ENCODE measurements at places on chromosomes 5 and 9.
A peak's percentile ranks its signal among the peaks of the same experiment; 100 is the strongest.

DNA sequence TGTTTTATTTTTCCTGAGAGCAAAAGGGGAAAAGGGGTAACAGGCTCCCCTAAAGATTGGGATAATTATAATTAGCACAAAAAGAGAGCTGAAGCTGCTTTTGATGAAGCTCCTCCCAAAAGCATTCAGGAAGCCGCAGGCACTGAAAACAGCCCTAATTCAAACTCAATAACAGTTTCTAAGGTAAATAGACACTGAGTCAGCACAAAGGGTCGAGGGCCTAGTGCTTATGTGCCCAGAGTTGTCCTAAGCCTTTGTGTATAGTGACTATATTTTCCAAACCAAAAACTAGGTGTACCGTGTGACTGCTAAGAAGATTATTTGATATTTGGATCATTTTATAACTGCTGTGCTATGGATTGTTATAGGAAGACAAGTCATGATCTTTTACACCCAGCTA, 67.7 kb downstream of the HMHB1 start:
- DNase-seq = no peak

GRCh38 chr9:121912812-121913627, 180.1 kb downstream of the TTLL11 start:
- no peak for DNase-seq

GRCh38 chr9:72622186-72622585, 100.8 kb downstream of the TMC1 start:
- DNase-seq = no peak

DNA sequence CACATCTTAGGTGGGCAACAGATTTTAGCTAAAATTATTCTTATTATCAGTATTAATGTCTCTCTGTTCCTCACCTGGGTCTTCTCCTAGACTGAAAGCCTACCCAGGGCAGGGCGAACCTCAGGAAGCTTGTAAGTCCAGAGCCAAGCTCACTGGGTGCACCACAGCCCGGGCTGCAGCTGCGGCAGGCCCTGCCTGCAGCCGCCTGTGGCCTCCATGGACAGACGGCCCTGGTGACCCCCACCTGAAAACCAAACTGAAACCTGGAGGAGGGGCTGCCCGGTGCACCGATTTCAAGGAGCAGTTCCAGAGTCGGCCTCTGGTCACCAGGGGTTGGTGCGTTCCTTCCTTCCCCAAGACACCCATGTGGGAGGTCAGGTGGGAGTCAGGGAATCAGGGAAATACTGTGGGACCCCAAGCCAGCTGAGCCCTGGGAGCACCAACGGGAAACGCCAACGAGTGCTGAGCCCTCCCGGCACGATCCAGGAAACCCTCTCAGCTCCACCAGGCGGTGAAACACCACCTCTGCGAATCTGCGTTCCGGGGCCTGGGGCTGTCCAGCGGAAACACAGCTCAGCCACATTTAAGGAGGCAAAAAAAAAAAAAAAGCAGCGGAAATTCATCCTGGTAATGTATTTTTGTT, 68.6 kb upstream of the PPP1R26 start:
- no peak for DNase-seq

GRCh38 chr5:68239487-68239886, 23.9 kb downstream of the PIK3R1 start:
- peak; percentile 36 for DNase-seq

DNA sequence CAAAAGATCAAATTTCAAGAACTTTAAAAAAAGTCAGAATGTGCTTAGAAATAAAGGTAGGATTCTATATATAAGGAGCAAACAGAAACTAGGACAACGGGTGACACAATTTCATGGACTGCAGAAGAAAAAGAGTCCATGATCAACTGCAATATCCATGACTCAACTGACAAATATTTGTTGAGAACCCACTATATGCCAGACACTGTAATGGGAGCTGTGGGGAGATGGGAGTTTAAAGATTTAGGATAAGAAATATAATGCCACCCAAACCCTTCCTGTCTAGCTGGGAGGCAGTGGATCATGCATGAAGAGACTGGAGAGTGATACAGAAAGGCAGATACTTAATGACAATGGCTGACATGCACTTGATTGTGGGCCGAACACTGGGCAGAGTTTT, 27.6 kb upstream of the CCDC112 start:
- no peak for DNase-seq

DNA sequence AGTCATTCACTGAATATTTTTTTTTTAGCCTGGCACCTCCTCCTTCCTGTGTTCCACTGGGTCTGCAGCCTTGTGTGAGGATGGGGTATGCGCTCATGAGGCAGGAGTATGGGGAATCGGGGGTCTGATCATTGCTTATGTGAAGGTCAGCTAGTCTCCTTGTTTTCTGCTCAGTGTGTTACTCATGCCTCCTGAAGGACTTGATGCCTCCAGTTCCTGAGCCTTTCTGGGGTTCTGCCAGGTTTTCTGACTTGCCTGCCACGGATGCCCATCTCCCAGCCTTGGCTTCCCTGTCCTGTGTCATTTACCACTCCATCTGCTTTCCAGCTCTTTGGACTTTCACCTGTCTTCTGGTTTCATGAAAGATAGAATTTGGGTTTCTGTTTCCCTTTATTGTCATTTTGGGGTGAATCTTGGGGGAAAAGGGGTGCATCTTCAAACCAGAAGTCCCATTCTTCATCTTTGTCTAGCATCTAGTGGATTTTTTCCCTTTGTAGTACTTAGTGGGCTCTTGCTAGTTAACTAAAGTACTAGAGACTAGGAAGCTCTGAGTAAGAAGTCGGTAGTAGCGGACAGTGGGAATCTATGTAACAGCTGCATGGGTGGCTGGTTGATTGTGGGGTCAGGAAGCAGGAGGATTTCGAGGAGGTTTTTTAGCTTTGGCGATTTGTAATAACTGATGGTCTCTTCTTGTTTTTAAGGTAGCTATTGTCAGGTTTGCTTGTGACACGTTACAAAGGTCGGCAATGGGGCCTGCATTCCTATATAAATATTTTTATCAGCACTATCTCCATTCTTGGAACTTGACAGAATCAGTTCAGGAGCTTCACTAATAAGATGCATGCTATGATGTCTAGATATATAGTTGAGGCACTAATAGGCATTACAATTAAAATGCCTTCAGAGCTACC, 8.2 kb downstream of the OTULIN start:
- DNase-seq = no peak

GRCh38 chr5:128669803-128670202, 131.8 kb upstream of the FBN2 start:
- no peak for DNase-seq

DNA sequence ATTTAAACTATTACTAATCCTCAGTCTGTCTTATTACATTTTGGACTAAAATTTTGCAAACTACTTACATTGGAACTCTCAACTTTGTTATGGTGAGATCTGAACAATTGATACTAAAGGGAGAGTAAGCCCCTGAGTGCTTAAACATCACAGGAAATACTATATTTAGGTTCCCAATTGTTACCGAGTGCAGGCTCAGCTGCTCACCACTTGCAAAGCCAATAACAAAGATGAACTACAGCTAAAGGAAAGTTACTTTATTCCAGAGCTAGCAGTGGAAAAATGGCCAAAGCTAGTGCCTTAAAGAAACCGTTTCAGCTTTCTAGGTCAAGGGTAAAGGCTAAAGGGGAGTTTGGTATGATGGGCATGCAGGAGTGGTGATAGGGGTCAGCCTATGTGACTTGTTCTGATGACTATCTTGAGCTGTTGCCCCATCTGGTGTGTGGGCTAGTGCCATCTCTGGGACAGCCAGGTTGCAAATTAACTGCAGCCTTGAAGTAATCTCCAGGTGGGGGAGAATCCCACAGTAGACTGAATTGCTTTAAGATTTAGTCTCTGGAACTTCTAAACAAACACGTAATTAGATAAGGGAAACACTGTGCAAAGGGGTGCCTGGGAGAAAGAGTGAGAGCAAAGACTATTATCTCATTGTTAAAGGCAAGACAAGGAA, 7.8 kb upstream of the NDUFB6 start:
- DNase-seq = no peak

DNA sequence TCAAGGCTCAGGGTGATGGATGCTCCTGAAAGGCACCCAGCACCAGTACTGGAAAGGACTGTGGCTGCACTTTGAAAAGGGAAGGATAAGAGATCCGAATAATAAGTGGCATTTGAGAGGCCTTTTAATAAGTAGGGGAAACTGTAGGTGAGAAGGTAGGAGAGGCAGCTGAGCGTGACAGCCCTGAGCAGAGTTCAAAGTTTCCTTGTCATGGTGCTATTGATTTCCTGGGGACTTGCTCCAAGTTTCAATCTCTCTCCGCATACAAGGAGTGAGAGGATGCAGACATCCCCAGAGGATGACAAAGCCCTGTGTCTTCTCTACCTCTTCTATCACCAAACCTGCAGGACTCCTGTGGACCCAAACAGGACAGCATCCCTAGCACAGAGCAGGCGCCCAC, 354.5 kb downstream of the SPOCK1 start:
- DNase-seq = no peak

- no peak for DNase-seq
Observed at GRCh38 chr9:135018306-135018915, 69.1 kb upstream of the OLFM1 start.

- DNase-seq = no peak
Observed at GRCh38 chr9:120872791-120873502, 4.0 kb downstream of the PHF19 start.

GRCh38 chr5:158234323-158235158, 375.6 kb upstream of the CLINT1 start:
- DNase-seq = peak; percentile 17

GRCh38 chr5:160023908-160024630, 15.1 kb downstream of the TTC1 start:
- no peak for DNase-seq

GRCh38 chr5:159094745-159095144, 5.0 kb downstream of the EBF1 start:
- peak; percentile 79 for DNase-seq

DNA sequence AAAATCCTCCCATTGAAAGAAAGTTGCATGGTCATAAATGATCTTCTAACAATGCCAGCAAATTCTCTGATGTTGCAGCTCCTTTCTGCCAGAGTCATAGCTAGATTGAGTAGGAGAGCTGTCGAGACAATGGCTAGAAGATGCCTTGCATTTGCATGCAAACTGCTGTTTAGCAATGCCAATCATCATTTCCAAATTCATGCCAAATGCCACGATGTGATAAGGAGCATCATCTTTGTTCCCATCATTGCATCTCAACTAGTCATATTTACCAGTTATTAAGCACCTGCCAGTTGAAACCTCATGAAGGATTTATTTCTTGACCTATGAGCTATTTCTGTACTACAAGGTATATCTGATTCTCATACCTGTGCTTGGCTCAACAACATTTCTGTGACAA, 246.4 kb upstream of the PIK3R1 start:
- no peak for DNase-seq

DNA sequence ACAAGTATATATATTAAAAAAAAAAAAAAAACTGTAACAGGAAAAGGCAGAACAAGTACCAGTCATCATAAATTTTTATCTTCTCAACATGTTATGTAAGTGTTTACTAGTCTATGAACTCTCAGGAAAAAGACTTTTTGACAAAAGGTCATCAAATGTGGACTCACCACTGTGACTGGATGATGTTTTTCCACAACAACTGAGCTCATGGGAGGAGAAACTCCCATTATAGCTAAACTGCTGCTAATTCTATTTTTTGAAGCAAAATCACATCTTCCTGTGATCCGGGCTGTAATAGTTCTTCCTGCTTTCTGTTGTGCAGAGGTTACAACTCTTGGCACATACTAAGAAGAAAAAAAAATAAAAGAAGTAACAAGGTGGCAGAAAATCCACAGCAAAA, 39.6 kb downstream of the POC5 start:
- DNase-seq = no peak

DNA sequence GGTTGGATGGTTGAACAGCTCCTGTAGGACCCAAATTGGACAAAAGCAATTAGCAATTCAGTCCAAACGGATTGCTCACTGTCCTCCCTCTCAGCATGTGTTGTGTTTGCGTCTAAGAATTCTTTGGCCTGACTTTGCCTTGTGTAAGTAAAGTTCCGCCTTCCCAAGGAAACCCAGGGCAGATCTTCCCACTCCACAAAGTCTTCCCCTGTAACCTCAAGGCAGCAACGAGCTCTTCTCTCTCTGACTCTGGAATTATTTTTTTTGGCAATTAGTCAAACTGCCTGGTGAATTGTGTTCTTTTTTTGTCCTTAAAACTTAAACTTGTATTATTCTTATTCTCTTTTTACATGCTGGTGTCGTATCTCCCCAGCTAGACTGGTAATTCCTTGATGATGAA, 20.7 kb upstream of the BASP1 start:
- no peak for DNase-seq

DNA sequence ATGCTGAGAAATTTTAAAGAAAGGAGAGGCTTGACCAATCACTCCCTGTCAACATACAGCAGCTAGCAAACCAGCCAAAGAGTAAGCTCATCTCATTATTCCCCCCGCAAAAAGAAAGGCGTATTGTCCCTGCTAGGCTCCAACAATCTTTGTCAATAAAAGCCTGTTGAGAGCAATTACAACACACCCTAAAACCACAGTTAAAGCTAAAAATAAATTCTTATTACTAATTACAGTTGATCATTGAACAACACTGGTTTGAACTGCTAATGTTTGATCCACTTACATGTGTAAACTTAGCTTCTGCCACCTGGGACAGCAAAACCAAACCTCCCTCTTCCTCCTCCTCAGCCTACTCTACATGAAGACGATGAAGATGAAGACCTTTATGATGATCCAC, 151.2 kb downstream of the TSSK1B start:
- no peak for DNase-seq

DNA sequence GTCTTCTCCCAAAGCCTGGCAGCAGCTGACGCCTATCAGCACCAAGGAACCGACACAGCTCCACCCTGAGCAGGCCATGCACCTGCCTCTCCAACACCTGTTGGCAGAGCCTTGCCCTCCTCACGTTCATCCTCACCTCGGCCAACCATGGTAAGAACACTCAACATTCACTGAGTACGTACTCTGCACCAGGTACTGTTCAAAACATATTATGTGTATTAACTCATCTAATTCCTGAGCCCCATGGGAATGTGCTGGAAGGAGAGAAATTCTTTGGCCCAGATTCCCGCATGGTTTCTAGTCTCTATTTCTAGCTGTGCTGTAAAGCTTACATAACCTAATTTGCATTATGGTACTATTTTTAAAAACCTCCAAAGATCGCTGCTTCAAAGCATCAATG, 86.1 kb downstream of the GPR21 start:
- DNase-seq = no peak

DNA sequence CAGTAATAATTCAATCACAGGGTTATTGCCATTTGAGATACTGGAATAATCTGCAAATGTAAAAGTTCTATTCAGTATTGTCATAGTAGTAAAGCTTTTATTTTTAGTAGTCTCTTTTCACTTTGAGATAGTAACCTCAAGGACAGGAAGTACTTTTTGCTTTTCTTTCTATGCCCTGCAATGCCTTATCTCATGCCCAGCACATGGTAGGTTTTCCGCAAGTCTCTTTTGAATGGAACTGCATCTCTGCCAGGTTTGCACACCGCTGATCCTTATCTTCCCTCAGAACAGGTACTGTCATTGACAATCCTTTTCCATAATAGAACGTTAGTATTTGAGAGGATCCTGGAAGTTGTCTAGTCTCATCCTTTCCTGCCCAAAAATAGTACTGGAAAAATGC, 91.8 kb upstream of the IFNK start:
- no peak for DNase-seq
